ENCODE measurements at places on chromosomes 4 and X.

- no peak for DNase-seq
These were observed 398.2 kb upstream of the DIPK2B start for GRCh38 chrX:45598861-45599260.

GRCh38 chrX:43655151-43656004, 721 bp upstream of the MAOA start:
- DNase-seq = no peak

DNA sequence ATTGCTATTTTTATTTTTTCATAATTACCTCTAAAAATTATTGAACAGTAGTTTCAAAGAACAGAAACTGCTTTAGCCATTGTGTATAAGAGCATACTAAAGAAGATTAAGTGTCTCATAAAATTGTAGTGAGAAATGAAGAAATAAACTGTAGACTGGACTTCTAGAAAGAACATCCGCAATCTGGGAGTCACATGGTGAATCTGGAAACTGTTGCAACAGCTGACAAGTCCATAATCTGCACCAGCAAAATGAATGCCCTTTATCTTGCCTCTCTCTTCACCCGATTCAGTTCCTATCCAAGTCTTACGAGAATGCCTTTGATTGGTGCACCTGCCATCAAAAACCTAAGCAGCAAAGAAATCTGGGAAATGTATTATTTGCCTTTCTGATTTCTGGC, 312.9 kb downstream of the NAF1 start:
- no peak for DNase-seq

GRCh38 chrX:723781-724180, 93.2 kb downstream of the SHOX start:
- no peak for DNase-seq

DNA sequence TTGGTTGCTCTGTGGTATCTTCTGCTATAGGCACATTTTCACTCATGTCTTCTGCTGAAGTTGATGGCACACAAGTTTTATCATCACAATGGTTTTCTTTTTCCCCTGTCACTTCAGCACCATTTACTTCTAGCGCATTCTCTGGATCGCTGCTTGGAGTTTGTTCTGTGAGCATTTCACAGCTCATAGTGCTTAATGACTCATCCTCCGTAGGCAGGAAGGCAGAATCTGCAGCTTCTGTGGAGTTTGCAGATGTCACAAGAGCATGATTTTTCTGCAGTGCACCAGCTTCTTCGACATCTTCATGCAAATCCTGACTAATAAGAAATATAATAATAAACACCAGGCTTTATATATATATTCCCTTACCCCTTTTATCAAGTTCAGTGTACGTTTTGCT, 83.6 kb downstream of the CHM start:
- no peak for DNase-seq

- no peak for DNase-seq
These were observed 72.9 kb downstream of the FAM9B start for GRCh38 chrX:8960957-8961468.

- DNase-seq = no peak
These were observed 26.1 kb upstream of the TBC1D1 start for GRCh38 chr4:37864786-37865185.

- DNase-seq = no peak
These were observed 3.3 kb downstream of the PLS3 start for GRCh38 chrX:115564243-115564642.

DNA sequence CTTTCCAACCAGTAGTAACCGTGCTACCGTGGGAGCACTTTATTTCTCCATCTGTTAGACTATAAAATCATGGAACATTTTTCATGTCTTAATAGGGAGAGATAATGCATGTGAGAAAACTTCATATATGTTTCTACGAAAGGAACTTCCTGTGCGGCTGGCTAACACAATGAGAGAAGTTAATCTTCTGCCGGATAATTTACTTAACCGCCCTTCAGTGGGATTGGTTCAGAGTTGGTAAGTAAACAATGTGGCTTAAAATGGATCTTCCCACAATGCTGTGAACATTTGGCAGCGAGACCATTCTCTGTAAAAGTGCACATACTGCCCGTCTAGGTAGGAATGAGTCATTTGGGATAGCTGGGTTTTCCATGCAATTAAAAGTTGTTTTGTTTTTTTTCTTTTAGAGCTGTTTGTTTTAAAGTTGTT, 29.6 kb downstream of the PDK3 start:
- DNase-seq = no peak

GRCh38 chrX:21943460-21944135, 3.1 kb downstream of the SMS start:
- no peak for DNase-seq

GRCh38 chr4:10272511-10272910, 155.9 kb upstream of the WDR1 start:
- DNase-seq = no peak

GRCh38 chr4:126705266-126705665, 927.5 kb upstream of the INTU start:
- DNase-seq = no peak

DNA sequence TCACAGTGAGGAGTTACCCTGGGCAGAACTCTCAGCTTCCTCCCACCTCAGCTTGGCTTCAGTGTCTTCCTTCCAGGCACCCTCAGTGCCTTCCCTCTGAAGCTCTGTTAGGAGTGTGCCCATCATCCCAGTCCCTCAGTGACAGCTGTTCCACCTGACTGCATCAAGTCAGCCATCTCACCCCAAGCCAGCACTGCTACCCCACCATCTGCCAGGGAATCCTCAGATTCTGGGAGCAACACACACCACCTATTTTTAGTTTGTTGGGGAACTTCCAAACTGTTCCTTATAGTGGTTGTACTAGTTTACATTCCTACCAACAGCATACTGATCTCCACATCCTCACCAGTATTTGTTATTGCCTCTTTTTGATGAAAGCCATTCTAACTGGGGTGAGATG, 182.9 kb downstream of the RELL1 start:
- DNase-seq = no peak

DNA sequence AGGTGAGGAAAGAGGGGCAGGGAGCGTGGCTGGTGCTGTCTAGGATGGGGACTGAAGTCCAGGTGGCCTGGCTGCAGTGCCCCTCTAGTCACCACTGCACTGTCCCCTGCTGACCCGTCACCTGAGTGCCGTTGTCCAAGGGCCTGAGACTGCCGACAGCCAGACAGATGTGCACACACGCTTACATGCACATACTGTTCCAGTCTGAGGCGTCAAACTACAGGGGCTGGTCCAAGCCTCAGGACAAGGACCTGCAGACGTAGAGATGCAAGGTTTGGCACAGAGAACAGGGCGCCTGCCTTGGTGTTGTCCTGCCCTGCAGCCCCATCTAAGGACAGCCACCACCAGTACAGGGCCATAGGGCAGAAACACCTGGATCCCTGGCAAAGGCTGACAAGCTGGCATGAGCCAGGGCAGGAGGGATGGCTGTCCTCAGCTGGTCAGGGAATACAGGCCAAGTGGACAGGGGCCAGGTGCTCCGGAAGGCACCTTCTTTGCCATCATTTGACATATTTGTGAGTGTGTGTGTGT, 1.7 kb downstream of the SLC2A9 start:
- DNase-seq = no peak

DNA sequence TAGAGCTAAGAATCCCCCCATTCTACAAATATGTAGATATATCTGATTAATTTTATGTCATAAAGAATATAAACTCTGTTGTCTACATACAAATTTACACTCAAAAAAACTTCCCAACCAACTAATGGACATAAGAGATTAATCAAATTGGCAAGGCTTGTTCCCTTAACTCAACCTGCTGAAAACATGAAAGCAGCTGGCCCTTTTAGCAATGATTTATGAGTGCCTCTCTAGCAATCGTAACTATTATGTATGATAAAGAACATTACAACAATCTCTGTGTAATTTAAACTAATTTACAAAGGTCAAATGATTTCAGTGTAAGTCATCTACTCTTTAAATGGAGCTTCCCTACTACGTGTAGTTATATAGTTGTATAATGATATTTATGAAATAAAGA, 83.1 kb upstream of the FTHL17 start:
- DNase-seq = no peak

- no peak for DNase-seq
These were observed 468.5 kb downstream of the PDGFC start for GRCh38 chr4:156503119-156503518.

DNA sequence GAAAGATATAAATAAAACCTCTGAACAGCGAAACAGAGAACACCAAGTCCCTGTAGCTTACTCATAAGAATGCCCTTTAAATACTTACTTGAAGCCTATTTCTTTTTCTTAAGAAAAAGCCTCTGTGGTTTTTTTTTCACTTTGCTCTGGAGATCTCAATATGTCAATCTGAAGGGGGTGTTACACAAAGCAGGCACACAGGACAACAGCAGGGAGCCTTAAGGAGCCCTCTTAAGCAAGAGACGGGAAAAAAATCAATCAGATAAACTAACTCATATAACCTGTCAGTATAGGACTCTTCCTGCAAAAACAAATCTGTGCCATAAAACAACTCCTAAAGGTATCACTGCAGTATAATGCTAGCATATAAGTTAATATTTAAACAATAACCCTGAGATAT, 611.1 kb upstream of the ATOH1 start:
- no peak for DNase-seq

DNA sequence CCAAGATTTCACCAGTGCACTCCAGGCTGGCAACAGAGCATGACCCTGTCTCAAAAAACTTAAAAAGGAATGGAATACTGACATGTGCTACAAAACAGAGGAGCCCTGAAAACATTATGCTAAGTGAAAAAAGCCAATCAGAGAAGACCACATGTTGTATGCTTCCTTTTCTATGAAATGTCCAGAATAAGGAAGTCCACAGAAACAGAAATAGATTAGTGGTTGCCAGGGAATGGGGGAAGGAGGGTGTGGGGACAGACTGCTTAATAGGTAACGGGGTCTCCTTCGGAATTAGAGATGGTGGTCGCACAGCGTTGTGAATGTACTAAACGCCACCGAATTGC, 30.1 kb upstream of the KIAA0232 start:
- DNase-seq = no peak

DNA sequence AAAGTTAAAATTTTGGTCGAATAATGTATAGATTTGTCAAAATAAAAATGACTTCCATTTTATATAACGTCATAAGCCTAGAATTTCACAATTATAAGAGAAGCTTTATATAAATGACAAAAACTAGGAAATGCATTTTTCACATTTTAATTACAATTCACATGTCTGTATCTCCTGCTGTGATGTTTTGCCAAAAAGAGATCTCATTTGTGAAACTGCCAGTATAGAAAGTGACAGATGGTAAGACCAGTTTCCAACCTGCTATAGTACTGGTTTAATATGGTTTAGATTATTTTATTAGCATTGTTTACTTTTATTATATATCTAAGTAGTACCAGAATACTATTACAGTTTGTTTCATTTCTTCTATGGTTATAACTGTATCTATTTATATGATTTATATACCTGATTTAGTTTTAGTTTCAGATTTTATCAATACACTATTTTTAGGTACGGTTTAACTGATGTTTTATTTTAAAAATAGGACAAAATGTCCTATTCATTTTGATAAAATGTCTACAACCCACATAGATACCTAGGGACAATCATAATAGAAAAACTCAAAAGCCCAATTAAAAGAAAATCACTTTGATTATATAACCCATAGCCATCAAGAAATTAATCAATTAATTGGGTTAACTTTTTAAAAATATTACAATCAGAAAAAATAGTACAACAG, 5.4 kb upstream of the CCSER1 start:
- no peak for DNase-seq

GRCh38 chr4:8940792-8941491, 69.3 kb upstream of the HMX1 start:
- DNase-seq = no peak

DNA sequence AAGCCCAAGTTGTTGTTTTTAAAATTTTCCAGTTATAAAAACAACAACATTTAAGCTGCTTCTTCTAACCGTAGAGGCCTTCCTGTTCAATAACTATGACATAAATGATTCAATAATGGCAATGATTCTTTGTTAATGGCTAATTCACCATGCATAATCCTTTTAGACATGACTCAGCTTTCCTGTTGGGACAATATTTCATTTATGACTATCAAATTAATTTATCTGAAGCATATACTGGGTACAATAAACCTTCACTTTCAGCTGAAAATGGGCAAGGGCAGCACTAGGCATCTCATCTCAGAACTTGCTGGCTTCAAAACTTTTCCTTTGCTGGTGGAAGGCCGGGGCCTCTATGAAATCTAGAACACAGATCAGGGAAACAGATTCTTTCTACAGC, 38.9 kb downstream of the TBC1D9 start:
- no peak for DNase-seq

DNA sequence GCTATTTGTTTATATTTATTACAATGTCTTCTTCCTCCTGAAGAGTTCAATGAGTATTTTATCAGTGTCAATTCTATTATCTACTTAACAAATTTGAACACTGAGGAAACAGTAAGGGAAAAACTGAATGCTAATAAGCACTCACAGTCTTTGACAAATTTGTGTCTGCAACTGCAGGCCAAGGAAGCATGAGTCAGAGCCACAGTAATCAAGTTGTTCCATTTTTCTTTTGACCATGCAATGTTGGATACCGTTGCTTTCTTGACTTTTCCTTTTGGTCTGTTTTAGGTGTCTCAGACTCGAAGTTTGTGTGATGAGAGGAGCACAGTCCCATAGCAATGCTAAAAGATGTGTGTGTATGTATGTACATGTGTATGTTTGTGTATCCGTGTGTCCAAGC, 359.6 kb downstream of the IL1RAPL1 start:
- DNase-seq = no peak

DNA sequence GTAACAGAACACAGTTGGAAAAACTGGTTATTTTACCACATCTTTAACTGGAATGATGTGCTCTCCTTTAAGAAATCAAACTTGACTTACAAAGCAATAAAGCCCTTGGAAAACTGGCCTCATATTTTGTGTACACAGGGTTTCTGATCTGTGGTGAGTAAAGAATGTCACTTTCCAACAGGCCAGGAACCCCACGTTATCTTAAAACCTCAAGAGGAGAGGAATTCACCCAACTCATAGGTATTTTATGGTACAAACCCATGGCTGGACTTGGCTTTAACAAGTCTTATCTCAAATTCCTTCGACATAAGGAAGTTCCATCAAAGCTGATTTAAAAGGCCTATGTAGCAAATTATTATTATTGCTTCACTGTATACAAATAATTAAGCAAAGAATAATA, 1735.1 kb downstream of the PCDH7 start:
- DNase-seq = no peak

- DNase-seq = no peak
These were observed 12.7 kb upstream of the RHOXF2B start for GRCh38 chrX:120090208-120090607.

GRCh38 chr4:93317561-93317960, 511.0 kb upstream of the ATOH1 start:
- DNase-seq = no peak

Data from activated CD8-positive, alpha-beta memory T cell treated with anti-CD3 and anti-CD28 coated beads for 4 hours (primary cell).